ENCODE measurements at places on chromosomes 2 and 18. TPM values are rescaled to one million over a fixed set of nuclear protein-coding genes. Genes with fewer than 3 reads are reported as not detected.

The SERPINB13 gene
- not detected for total RNA-seq

- DNase-seq = peak; percentile 41
Measured at GRCh38 chr2:66048667-66049066, 386.3 kb upstream of the MEIS1 start.

DNA sequence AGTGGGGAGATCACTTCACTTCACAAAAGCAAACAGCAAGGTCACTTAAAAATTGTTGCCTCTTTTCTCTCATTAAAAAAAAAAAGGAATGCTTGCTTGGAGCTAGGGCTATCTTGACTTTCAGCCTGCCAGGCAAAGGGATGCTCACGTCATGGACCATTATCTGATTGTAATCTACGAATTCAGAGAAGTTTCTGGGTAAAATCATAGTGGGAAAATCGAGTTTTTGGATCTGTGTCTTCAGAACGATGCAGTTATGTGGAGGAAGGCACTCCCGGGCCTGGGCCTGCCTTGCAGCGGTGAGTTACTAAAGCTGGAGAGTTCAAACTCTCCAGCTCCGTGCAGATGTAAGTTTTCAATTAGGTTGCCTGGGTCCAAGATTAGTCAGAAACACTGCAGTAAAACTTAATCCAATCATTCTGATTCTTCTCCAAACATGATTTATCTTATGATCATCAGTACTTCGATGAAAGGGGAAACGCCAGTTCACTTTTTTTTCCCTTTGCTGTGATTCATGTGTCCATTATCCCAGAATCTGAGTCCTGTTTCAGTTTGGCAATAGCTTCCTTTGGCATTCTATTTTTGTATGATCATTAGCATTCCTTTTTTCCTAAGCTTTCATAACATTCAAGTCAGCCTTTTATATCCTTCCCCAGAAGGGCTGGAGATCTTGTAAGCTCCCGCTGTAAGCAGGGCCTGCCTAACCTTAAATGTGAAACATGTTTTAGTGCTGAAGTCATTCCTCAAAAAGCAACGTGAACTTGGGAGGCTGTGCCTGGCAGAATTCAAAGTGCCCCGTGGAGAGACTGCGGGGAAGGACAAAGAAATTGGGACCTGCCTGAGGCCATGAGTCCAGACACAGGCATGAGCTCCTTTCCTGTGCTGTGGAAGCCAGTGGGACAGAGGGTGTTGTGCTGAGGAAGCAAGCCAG is 119.3 kb upstream of the TWIST2 start:
- peak; percentile 95 for DNase-seq

DNA sequence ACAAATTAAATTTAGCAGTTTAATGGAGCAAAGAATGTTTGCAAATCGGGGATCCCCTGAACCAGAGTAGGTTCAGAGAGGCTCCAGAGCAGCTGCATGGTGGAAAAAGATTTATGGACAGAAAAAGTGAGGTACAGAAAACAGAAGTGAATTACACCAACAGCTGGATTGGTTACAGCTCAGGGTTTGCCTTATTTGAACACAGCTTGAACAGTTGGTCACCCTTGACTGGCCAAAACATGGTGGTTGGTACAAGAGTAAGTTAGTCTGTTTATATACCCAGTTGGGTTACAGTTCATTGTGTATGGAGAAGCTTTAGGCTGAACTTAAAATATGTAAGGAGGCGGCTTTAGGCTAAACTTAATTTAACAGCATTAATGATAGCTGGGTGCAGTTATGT is 5.4 kb upstream of the CDCA7 start:
- DNase-seq = peak; percentile 19

GRCh38 chr2:170822290-170823087 is 5.8 kb downstream of the GAD1 start:
- no peak for DNase-seq

DNA sequence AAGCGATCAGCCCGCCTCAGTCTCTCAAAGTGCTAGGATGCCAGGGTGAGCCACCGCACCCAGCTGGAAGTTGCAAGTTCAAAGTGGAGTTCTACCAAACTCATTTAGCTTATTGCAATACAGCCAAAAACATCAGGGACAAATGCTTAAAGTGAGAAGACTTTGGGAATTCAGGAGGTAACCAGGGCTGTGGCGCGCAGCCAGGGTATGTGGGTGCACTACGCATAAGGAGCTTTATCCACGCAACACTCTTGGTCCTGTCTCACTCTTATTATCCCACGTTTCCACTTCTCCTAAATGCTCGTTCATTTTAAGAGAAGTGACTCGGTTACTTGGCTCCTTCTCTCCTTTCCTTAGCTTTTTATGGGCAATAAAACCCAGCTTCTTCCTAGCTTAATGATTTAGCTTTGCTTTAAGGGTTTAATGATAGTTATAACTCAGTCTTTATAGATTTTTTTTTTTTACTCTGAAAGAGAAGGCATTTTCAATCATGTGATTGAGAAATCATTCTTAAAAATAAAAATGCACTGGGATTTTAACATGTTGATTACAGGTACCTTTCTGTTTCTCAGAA is 199.8 kb downstream of the KCNE4 start:
- DNase-seq = no peak

DNA sequence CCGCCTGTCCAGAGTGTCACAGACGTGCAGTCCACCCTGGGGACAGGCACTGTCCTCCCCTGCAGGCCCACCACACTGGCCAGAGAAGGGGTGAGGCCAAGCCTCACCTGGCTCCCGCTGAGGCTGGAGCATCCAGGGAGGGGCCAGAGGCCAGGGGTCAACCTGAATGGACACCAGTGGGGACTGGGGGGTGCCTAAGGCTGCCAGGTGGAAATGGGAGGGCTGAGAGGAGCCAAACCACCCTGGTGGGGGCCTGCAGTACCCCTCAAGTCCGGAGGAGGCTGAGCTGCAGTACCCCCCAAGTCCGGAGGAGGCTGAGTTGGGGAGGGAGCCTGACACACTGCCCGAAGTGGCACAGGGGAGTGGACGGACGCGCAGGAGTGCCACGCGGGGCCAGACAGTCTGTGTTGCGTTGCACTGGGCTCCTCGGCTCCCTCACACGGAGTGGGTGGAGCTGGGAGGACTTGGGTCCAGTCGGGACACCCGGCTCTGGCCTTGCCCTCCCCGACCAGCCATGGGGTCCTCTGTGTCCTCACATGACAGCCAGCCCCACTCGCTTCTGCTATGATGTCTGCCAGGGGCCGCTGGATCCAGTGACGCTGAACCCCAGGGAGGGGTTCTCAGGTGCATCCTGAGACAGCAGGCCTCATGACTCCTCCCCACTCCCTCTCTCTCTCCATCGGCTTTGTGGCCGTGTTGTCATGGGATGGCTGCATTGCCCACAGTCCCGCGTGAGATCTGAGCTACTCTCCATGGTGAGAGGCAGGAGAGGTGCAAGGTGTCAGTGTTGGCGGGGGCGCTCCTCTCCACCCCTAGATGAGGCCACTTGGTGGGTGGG is 22.3 kb upstream of the GPC1 start:
- DNase-seq = no peak

GRCh38 chr2:156229724-156230362 is 102.7 kb downstream of the NR4A2 start:
- DNase-seq = no peak

The SKA1 gene
- total RNA-seq = 4.4 TPM

- DNase-seq = no peak
Measured at GRCh38 chr2:70855667-70856066, 20.1 kb upstream of the CD207 start.

The SLC30A3 gene
- 0.18 TPM for total RNA-seq

- DNase-seq = peak; percentile 83
Measured at GRCh38 chr18:59918320-59918755, 18.5 kb downstream of the PMAIP1 start.

DNA sequence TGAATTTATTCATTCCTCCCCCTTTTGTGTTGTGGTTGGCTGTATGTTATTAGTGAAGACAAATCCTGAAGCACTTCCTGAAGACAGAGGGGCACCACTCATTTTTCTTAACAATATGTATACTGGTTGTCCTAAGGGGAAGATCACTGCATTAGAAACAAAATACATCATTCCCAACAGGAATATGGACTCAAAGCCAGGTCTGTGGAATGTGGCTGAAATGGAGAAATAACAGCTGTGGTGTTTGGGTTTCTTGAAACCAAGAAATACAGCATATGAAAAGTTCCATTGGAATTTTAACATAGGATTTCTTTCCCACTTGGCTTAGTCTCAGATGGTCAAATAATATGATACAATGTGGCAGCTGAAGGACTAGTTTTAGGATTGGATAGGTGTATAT is 267.6 kb downstream of the KCNE4 start:
- DNase-seq = peak; percentile 57

GRCh38 chr2:173086518-173087213 is 11.0 kb downstream of the MAP3K20 start:
- peak; percentile 30 for DNase-seq

DNA sequence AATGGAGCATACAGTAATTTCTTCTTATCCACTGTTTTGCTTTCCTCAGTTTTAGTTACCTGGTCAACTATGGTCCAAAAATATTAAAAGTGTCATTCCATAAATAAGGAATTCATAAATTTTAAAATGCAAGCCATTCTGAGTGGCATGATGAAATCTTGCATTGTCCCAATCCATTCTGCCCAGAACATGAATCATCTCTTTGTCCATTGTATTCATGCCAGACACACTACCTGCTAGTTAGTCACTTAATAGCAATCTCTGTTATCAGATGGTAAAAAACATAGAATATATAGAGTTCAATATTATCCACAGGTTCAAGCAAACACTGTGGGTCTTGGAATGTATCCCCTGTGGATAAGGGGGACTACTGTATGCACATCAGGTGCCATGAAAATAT is 872.2 kb upstream of the NXPH2 start:
- DNase-seq = no peak

- peak; percentile 34 for DNase-seq
Measured at GRCh38 chr2:98445177-98445682, 572 bp downstream of the INPP4A start.

DNA sequence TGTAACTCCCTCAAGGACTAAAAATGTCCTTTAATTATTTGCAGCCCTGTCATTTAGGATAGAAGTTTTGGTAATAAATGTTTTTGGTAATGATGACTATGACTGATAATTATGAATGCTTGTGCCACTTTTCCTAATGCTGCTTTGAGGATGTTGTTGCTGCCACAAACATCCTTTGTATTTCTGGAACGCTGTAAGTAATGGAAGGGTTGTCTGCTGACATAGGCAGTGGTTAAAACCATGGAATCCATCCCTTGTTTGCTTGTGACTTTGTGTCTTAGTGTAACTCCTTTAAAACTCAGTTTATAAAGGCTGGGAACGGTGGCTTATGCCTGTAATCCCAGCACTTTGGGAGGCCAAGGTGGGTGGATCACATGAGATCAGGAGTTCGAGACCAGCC is 19.8 kb upstream of the LPIN2 start:
- no peak for DNase-seq

DNA sequence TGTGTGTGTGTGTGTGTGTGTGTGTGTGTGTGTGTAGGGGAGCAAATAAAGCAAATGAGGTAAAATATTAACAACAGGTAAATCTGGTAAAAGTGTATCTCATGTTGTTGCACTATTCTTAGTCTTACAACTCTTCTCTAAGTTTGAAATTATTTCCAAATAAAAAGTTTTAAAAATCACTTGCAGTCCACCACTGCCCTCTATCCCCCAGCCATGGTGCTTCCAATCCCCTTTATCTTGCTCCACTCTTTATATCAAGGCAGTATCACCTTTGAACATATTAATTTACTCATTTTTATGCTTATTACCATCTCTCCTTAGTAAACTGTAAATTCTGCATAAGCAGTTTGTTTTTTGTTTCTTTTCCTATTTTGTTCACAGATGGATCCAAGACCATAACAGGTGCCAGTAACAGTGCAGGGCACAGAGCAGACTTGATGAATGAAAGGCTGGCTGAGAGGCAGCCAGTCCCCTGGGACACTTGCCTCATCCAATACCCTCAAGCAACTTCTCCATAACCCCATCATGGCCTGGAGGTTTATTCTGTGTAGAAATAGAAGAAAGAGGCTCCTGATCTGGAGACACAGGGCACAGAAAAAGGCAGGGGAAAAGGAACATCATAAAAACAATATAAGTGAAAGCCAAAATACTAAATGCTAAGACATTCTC is 67.6 kb downstream of the LDAH start:
- DNase-seq = no peak

The DYSF gene
- 51.6 TPM for total RNA-seq

GRCh38 chr2:54611830-54612545 is 111.5 kb upstream of the EML6 start:
- no peak for DNase-seq

The SETBP1 gene
- 20.5 TPM for total RNA-seq

DNA sequence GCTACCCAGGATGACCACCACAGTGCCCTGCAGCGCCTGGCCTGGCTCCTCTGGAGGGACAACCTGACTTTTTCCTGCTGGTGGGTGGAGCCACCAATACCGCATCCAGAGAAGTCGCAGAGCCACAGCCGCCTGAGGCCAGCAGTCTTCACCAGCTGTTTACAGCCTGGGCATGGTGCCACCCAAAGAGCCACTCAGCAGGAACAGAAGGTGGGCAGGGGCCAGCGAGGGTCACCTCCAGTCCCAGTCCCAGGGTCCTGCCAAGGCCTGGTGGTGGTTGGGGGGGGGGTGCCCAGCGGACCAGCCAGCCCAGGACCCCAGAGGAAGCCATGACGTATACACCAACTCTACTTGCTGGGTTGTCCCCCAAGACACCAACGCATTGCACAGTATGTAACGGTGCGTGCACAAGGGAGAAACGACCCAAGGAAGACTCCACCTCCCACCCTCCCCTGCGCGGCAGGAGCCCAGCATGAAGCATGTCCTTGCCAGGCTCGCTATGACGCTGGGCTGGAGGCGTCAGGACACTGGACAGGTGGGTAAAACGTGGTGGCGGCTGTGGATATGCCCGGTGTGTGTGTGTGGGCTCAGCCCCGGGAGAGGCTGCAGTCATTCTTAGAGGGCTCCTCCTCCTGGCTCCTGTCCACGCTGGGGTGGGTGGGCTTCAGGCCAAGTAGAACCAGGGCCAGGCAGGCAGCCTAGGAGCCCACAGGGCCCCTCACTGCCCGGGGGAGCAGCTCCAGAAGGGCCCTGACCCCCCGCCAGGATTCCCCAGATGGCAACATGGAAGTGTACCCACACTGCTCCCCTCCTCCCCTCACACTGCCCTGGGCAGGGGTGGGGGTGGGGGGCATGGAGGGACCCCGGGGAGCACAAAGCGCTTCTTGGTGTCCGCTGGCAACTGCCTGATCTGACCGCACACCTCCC is 49.3 kb downstream of the HS6ST1 start:
- no peak for DNase-seq

GRCh38 chr2:159185401-159186130 is 100.9 kb downstream of the WDSUB1 start:
- DNase-seq = no peak

DNA sequence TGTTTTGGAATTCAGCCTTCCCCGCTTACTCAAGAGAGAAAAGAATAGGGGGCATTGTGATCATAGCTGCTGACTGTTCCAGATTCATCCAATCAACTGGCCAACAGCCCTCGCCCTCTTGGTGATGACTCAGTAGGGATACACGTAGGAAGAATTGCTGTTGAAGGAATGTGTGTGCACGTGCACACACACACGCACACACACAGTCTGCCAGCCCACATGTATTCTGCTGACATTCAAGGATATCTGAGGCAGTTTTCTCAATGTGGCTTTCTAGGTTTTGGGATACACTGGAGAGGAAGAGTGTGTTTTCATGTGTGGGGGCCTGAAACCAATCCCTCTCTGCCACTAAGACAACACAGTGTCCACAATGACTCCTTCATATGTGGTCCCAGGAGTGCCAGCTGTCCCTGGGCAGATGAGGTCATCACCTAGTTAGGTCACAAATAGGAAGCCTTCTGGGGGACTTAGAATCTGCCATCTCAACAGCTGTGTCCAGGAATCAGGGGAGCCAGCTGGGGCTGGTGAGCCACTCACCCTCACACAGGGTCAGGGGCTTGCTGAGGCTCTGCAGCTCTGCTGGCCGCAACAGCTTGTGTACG is 352.6 kb downstream of the SS18 start:
- DNase-seq = peak; percentile 90
